ENCODE measurements at places on chromosomes 1 and 21.

DNA sequence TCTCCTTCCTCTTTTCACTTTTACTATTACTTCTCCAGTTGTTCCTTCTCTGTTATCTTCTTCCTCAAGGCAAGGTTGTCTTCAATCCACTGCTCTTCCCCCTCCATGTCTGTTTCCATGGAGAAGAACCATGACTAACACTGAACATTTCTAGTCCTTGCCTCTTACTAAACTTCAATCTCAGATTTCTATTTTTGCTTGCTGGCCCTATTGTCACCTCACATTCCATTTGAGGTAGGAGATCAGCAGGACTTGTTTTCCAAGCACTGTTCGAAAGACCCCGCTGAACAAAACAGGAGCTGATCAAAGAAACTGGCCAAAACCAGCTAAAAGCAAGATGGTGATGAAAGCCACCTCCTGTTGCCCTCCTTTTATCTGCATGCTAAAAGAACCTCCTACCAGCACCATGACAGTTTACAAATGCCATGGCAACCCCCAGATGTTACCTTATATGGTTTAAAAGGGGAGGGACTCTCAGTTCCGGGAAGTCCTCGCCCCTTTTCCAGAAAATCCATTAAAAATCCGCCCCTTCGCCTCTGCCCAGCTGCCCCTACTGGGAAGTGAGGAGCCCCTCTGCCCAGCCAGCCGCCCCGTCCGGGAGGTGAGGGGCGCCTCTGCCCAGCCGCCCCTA, 22.6 kb downstream of the GON4L start:
- DNase-seq: no peak

DNA sequence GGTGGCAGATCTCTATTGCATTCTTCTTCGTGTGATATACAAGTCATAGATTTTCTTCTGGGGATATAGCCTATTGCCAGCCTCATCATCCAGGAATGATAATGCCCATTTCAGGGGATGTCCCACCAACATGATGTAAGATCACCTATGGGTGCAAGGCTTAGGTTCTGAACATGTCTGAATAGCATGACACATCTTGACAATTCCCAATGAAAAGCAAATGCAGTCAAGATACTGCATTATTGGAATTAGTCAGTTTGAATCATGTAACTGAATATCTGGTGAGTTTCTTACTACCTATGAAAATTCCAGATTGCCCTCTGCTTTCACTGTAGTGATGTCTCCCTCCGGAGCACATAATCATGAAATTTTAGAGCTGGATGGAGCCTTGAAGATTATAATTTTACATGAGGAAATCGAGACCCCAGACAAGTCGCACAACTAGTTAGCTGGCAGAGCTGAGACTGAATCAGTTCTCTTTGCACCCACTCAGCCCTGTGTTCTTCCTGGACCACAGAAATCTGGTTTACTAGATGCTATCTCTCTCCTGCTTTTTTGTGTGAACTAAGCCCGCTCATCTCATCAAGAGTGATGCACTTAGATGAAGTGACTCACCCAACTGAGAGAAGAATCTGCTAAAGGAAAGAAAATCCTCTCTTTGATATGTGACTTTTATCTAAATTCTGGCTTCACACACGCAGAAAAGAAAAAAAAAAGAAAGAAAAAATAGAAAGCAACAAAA, 65.0 kb downstream of the WDR64 start:
- DNase-seq: no peak

DNA sequence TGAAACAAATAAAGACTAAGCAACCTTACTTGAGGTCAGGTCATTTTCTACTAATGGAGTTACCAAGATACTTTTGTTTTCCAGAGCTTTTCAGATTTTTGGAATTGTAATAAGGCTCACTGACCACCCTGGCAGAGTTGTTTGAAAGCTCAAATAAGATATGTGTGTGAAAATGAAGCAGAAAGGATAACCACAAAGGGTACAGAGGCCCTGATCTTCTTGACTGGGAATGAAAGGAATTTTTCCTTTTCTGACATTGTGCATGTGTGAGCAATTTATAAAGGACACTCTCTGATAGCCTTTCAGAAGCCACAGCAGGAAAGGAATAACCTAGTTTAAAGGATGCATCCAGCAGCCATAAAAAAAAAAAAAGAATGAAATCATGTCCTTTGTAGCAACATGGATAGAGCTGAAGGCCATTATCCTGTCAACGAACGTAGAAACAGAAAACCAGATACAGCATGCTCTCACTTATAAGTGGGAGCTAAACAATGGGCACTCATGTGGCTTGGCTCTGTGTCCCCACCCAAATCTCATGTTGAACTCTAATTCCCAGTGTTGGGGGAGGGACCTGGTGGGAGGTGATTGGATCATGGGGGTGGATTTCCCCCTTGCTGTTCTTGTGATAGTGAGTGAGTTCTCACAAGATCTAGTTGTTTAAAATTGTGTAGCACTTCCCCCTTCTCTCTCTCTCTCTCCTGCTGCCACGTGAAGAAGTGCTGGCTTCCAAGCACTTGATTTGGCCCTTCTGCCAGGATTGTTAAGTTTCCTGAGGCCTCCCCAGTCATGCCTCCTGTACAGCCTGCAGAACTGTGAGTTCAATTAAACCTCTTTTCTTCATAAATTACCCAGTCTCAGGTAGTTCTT, 3.1 kb upstream of the SRP9 start:
- no peak for DNase-seq

DNA sequence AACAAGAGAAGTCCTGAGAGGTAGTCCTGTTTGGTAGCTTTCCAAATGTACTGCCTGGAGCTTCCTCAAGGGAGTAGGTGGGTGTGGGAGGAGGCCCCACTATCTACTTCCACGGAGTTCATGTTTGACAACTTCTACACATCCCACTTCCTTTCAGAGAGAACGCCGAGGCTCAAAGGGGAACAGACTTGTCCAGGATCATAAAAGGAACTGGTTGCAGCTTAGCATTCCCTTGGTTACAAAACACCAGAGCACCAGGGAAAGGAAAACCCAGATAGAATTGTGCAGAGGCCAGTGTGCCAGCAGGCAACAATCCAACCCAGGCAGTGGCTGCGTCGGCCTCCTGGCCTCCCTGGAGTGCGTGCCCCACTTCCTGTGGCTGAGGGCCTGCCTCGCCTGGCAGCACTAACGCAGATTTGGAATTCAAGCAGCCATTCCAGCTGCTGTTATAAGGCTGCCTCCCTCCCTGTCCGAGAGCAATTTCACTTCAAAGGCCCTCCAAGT, 4.2 kb upstream of the RAP1GAP start:
- no peak for DNase-seq

DNA sequence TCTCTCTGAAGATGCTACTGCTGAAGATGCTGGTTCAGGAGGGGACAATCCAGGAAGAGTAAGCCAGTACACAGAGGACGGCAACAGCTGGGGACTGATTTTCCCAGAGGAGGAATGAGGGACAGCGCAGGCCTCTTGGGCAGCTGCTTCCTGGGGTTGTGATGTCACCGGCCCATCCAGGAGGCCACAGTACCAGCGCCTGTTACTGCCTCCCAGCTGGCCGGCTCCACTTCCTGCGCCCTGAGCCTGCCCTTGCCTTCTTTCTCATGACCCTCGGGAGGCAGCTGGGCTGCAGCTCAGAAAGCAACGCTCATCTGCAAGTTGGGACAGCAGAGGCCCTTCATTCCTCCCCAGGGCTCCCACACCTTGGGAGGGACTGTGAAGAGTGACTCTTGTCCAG, 21.9 kb upstream of the ID3 start:
- no peak for DNase-seq

DNA sequence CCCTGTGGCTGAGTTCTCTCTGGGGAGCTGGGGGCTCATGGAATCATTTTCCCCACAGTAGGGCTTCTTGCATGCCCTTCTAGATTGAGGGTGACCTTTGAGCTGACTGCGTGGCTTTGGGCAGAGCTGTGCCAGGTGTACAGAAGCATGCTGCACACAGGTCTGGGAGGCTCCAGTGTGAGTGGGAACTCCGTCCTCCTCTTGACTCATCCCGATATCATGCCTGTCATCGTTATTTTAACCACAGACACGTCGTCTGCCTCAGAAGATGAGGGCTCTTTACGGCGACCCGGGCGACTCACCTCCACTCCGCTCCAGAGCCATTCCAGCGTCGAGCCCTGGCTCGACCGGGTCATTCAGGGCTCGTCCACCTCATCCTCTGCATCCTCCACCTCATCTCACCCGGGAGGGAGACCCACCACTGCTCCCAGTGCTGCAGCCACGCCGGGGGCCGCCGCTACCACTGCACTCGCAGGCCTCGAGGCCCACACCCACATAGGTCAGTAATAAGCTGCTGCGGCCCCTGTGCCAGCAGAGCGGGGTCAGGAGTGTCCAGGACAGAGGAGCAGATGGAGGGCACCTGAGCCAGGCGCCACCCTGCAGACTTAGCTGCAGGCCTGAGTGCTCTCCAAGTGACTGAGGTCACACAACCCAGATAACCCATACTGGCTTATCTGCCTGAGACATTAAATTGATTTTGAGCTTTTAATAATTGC, 39.8 kb downstream of the DIP2A start:
- no peak for DNase-seq

DNA sequence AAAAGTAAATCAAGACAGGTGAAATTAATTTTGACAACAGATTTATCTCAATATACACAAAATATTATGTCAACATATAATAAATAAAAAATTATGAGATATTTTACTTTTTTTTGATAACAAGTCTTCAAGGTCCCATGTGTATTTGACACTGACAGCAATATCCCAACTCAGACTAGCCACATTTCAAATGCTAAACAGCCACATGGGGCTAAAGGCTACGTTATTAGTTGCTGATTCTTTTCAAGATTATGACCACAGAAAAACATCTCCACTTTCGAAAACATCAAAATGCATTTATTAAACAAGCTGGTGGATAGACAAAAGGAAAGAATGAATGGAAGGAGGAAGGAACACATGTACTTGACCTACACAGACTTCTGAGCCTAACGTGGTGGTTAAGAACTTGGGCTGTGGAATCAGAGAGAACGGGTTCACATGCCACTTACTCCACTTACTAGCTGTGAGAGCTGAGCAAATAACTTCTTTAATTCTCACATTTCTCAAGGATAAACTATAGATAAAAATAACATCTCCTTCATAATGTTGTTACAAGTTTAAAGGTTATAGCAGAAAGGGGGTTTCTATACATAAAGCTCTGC, 13.4 kb downstream of the PTPN14 start:
- no peak for DNase-seq

All from activated CD4-positive, alpha-beta T cell treated with anti-CD3 and anti-CD28 coated beads, Interleukin-2, amount 50 U/mL, for 1 hour (primary cell).